Aorta (tissue), 5 donors: ENCODE measurements at places on chromosomes 16 and 17. TPM values are rescaled to one million over a fixed set of nuclear protein-coding genes. Genes with fewer than 3 reads are reported as not detected.

GRCh38 chr17:41680426-41681040 lies 8.2 kb upstream of the EIF1 start:
- DNase-seq, result no peak

SPN gene
- total RNA-seq, result 2.5 TPM

DNA sequence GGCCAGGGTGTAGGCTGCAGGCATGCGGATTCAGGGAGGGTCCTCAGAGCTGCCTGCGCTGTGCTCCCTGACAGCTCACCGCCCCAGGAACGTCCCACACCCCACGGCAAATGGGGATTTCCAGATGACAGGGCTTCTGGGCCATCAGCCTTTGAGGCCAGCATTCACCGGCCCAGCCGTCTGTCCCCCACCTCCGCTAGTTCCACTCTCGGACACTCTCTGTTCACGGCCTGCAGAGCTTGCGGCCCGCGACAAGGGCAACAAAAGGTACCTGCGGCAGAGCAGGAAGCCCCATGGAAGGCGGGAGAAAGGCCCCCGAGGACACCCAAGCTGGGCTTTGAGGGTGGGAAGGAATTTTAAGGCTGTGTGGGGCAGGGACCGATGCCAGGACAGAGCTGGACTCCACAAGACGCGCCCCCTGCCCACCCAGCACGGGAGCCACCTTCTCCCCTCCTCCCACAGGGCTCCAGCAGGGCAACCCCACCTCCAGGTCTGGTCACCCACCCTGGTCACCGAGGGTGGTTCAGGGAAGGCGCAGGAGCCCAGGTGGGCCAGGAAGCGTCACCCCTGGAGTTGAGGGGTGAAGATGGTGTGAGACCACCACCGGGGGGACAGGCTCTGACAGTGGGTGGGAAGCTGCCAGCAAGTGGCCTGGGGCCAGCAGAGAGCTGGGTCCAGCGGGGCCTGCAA lies 5.6 kb upstream of the CYBA start:
- DNase-seq, result peak; percentile 39

C17orf78 gene
- total RNA-seq, result not detected

DNA sequence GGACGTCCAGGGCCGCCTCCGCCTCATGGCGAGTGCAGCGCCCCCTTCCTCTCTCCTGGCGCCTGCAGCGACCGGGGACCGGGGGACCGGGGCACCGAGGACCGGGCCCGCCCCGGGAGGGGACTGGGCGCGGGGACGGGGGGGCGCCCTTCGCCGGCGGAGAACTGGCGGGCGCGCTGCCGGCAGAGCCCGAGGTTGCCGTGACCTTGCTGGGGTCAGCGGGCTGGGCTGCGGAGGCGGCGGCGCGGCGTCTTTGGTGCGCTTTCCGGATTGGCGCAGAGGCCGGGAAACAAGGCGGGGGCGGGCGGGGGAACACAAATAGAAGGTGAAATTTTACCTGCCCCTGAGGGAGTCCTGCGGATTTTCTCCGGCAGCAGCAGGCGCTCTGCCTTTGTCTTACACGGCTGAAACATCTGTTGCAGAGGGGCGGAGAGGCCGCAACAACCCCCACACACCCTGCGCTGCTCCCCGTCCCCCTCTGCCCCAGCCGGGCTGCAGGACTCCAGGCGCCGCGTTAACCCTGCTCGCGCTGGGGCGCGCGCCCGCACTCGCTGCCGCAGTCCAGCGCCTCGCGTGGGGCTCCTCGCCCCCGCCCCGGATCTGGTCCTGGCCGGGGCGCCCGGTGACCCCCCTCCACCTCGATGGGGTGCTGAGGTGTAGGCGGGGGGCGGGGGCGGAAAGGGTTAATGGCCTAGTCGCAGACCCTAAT lies 53.5 kb downstream of the SREBF1 start:
- peak; percentile 85 for DNase-seq

DNA sequence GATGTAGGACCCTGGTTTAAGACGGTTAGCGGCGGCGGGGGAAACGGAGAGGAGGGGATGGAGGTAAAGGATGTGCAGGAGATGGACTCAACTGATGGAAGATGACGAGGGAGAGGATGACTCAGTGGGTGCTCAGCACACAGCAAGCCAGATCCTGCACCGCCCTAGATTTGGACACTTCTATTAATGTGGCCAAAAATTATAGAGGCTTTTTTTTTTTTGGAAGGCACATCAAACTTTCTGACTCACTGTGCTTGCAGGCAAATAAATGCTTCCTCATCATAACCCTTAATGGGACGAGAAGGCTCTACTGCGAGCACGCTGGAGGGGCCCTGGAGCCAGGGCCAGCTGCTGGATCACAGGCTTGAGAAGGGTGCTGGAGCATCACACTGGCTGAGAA lies 36.0 kb downstream of the RTN4RL1 start:
- peak; percentile 71 for DNase-seq

DNA sequence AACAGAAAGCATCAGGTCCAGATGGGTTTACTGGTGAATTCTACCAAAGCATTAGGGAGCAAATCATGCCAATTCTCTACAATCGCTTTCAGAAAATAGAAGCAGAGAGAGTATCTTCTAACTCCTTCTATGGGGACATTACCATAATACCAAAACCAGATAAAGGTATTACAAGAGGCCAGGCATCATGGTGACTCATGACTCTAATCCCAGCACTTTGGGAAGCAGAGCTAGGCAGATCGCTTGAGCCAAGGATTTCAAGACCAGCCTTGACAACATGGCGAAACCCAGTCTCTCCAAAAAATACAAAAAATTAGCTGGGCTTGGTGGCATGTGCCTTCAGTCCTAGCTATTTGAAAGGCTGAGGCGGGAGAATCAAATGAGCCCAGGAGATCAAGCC lies 23.0 kb downstream of the HBQ1 start:
- no peak for DNase-seq

DNA sequence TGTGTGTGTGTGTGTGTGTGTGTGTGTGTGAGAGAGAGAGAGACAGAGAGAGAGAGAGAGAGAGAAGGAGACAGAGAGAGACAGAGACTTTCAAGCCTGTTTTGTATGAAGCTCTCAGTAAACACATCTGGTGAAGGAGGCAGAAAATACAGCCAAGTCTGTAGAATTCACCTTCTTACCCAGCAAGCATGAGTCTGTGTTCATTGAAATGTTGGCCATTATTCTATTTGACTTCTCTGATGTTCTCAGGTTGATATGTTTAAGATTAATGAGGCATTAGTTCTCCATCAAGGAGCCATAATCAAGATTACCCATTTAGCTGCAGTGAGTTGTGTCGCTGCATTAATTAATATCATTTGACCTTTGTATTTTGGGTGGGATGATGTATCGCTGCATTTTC lies 895.8 kb upstream of the EEF2KMT start:
- DNase-seq, result no peak

DNA sequence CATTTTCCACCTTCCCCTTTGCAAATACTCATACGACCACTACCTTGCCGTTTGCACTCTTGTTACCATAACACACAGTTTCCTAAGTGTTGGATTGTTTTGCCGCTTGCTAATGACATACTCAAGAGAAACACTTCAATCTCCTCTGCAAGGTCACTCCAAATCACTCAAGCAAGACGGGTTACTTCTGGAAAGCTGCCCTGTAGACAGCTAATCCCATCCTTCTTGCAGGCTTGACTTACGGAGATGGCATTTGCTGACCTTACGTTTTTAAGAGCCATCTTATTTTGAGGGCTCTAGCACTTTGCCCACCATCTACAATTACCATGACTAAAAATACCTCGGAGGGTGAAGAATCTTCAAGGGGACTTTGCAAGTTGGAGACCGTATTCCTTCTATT lies 46.2 kb downstream of the MYH3 start:
- no peak for DNase-seq
